ENCODE measurements at places on chromosomes 5 and 9. TPM values are rescaled to one million over a fixed set of nuclear protein-coding genes. Genes with fewer than 3 reads are reported as not detected.

DNA sequence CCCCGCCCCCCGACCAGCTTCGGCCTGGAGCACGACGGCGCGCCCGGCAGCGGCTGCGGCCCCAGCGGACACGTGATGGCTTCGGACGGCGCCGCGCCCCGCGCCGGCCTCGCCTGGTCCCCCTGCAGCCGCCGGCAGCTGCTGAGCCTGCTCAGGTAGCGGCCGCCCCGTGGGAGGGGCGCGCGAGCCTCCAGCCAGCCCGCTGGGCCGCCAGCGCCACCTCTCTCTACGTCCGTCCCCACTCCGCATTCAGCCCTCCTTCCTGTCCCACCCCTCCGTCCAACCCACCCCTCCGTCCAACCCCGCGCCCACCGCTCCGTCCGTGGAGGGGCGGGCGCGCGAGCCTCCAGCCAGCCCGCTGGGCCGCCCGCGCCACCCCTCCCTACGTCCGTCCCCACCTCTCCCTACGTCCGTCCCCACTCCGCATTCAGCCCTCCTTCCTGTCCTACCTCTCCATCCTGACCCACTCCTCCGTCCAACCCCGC is 6.5 kb downstream of the ADAMTS13 start:
- H3K36me3 ChIP-seq: no peaks in the 10 kb centered on the region
- peaks cover 17% of the 10 kb centered on the region for H3K27me3 ChIP-seq
- no peaks in the 10 kb centered on the region for H3K4me1 ChIP-seq
- no peak overlapping the region for H3K27ac ChIP-seq

Gene PPP3R2
- 0.22 TPM for total RNA-seq

Gene PGM5
- total RNA-seq: 5.8 TPM

GRCh38 chr5:44774279-44774880 is 34.4 kb upstream of the MRPS30 start:
- no peak overlapping the region for H3K27ac ChIP-seq
- H3K36me3 ChIP-seq: no peaks in the 10 kb centered on the region
- H3K27me3 ChIP-seq: no peaks in the 10 kb centered on the region
- no peak for DNase-seq
- no peak overlapping the region for H3K4me3 ChIP-seq

DNA sequence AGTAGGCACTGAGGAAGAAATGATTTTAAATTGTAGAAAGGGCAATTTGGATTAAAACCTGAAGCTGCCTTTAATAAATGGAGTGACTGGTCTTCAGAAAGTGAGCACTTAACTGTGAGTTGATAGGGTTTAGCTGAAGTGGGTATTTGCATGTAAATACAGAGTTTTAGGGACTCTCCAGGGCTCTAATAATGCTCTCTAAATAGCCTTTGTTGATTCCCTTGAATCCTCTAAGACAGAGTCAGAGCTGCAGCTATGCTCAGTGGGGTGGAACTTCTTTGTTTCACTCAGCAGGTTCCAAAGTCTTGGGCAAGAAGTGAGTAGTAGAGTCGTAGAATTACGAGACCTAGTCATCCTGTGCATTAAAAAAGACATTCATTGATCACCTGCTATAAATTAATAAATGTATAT is 21.4 kb downstream of the GLRA1 start:
- no peak for DNase-seq
- H3K4me3 ChIP-seq: no peak overlapping the region
- no peaks in the 10 kb centered on the region for H3K36me3 ChIP-seq
- H3K27me3 ChIP-seq: peaks cover 4% of the 10 kb centered on the region
- H3K4me1 ChIP-seq: peaks cover 10% of the 10 kb centered on the region

Gene RASGEF1C
- 0.36 TPM for total RNA-seq

Gene GGTA1
- total RNA-seq: not detected

DNA sequence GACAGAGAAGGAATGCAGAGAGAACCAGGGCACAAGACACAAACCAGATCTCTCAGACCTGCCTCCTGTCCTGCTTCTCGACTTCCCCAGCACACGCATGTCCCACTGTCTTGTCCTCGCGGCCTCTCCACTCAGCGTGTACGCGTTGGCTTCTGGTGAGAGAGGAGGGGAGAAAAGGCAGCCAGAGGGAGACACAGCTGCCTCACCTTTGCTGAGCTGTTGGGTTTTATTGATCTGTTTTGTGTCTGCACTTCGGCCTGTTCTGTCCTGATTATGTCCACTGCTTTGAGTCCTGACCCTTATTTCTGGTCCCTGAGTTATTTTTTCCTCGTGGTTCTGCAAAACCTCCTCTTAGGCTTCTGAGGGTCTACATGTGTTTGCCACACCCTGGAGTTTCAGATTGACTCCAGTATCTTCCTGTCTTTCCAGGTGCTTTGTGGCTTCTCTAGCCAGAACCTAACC is 87.5 kb upstream of the AGXT2 start:
- no peaks in the 10 kb centered on the region for H3K4me1 ChIP-seq
- no peak for DNase-seq
- no peak overlapping the region for H3K4me3 ChIP-seq
- H3K27ac ChIP-seq: no peak overlapping the region
- no peaks in the 10 kb centered on the region for H3K36me3 ChIP-seq
- no peaks in the 10 kb centered on the region for H3K27me3 ChIP-seq

DNA sequence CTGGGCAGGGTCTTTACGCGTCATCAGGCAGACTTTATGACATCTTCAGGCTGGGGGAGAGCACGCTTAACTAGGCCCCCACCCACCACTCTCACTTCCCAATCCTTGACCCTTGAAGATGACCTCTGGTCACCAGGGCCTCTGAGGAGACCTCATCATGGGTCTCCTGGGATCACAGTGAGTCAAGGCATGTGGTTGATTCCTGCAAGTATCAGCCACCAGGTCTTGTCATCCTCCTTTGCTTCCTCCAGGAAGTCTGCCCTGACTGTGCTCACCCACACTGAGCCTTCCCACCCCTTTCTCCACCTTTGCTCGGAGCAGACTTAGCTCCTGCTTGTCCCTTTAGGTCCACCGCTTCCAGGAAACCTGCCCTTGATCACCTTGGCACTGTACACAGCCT is 17.3 kb downstream of the ODF2 start:
- H3K27me3 ChIP-seq: no peaks in the 10 kb centered on the region
- peaks cover 13% of the 10 kb centered on the region for H3K36me3 ChIP-seq
- H3K4me1 ChIP-seq: no peaks in the 10 kb centered on the region
- H3K4me3 ChIP-seq: no peak overlapping the region

DNA sequence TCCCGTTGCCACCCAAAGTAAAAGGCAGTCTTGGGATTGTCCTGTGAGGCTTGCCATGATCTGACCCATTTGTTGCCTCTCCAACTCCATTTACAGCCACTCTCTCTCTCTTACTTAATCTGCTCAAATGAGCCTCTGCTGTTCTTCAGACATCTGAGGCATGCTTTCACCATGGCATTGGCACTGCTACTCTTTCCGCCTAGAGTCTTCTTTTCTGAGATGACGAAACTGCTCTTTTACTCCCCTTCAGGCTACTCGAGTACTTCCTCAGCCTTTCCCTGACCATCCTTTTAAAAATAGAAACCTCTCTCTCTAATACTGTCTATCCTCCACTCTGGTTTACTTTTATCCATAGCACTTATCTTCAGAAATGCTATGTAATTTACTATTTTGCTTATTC is 9.0 kb downstream of the FOCAD start:
- H3K27ac ChIP-seq: no peak overlapping the region
- H3K36me3 ChIP-seq: peaks cover 14% of the 10 kb centered on the region
- H3K4me1 ChIP-seq: peaks cover 10% of the 10 kb centered on the region
- H3K27me3 ChIP-seq: no peaks in the 10 kb centered on the region

All from type B pancreatic cell (in vitro differentiated cells).